ENCODE measurements at places on chromosomes 4 and X.

- no peak for DNase-seq
Measured at GRCh38 chrX:4754878-4755604, 1041.6 kb upstream of the PRKX start.

- DNase-seq = peak; percentile 1
Measured at GRCh38 chr4:98181809-98182208, 38.5 kb upstream of the STPG2 start.

DNA sequence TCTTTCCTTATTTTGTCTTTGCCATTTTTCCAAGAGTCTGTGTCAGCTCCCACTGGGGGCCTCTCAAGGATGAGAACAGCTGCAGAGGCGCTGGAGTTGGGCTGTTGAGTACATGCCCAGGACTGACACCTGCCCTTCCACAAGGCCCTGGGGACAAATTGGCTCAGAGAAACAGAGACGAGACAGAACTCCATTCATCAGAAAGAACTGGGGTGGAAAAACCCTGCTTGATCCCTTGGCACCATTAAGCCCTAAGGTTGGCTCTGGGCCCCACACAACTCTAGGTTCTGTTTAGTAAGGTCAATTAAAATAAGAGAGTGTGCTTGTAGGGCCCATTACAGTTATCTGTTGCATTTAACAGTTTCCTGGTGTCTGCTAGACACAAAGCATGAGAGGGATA lies 63.6 kb downstream of the DCX start:
- no peak for DNase-seq

GRCh38 chrX:69150281-69150960 lies 14.8 kb downstream of the PJA1 start:
- peak; percentile 18 for DNase-seq

- no peak for DNase-seq
Measured at GRCh38 chrX:38692961-38693360, 108.3 kb upstream of the MID1IP1 start.

DNA sequence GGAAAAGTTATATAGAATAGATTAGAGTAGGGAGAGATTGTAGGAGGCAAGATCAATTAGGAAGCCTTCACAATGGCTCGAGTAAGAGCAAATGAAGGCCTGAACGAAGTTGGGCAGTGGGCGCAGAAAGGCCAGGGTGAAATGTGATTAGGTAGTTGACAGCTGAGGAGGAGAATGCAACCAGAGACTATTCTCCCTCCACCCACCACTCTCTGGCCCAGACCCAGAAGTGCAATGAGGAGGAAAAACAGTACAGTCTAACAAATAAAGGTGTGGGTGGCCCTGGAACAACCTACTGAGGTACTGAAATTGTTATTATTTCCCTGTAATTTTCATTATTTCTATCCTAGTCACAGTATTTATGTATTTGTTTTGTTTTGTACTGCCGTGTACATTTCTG lies 176.7 kb downstream of the SLC39A8 start:
- no peak for DNase-seq

GRCh38 chrX:54452920-54453319 lies 12.7 kb downstream of the TSR2 start:
- peak; percentile 45 for DNase-seq

- no peak for DNase-seq
Measured at GRCh38 chr4:2251795-2252529, 9.9 kb downstream of the MXD4 start.

DNA sequence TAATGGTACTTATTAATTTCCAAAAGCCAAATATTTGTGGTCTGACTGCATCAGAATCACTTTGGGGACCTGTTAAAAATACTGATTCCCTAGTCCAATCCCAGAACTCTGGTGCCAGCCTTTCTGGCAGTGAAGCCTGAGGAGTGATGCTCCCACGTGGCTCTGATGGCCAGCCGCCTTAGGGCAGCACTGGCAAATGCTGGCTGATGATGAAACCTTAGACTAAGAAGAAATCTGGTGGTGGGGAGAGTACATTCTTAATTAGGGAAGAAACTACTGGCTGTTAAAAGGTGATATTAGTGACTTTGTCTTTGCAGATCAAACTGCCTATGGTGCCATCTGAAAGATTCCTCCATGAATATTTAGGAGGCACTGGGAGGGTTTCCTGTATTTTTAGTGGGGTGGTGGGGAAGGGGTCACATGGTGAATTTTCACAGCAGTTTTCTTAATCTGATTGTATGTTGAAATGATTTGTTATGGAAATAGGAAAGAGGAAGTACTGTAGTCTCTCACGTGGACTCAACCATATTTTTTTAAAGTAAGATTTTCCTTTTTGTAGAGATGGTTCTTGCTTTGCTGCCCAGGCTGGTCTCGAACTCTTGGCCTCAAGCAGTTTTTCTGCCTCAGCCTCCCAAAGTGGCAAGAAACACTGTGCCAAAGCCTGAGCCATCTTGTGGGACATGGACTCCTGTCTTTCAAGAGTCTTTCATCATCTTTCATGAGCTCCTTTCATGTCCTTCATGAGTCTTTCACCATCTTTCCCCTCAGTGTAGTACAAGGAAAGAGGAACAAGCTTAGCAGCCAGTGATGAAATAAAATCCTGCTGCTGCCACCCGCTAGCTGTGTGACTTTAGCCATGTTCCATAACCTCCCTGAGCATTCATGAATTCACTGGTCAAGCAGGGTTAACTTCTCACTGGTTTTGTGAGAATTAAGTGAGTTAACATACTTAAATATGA lies 90.8 kb downstream of the ZNF330 start:
- no peak for DNase-seq

- no peak for DNase-seq
Measured at GRCh38 chr4:27057053-27057452, 196.4 kb downstream of the STIM2 start.

GRCh38 chrX:80511969-80512760 lies 91.9 kb downstream of the TENT5D start:
- DNase-seq = no peak

DNA sequence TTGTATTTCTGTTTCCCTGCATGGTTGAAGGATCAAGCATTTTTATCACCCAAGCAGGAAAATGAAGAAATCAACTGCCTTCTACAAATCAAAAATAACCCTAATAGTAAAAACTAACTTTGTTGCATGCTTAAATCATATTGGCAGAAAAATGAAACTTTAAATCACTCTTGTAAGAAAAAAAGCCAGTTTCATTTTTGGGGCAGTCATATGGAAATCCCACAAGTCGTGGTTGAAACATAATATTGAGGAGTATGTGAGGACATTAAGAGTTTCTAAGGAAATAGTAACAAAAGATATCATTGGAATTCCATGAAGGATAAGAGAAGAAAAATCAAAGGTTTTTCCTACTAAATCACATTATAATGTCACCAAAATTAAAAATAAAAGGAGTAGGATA lies 8.4 kb downstream of the TEC start:
- no peak for DNase-seq

GRCh38 chrX:16646366-16647138 lies 3.4 kb upstream of the S100G start:
- DNase-seq = no peak

DNA sequence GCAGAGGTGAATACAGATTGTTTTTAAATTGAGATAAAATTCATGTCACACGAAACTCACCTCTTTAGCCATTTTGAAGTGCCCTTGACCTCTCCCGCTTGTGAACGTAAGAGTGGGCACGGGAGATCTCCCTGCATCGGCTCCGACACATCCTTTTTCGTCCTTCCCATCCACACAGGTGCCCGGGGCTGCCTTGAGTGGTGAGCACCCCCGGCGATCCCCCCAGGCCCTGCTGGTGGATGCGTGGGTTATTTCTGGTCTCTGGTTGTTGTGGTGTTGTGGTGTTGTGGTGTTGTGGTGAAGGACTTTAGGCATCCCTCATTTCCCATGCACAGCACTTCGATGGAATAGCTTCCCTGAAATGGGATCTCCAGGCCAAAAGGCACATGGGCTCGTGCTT lies 46.1 kb downstream of the PSAPL1 start:
- DNase-seq = no peak

- no peak for DNase-seq
Measured at GRCh38 chr4:57080781-57081650, 29.2 kb downstream of the IGFBP7 start.

GRCh38 chr4:118390121-118390520 lies 37.3 kb upstream of the PRSS12 start:
- DNase-seq = no peak

GRCh38 chr4:27692158-27692557 lies 831.5 kb downstream of the STIM2 start:
- DNase-seq = peak; percentile 27

DNA sequence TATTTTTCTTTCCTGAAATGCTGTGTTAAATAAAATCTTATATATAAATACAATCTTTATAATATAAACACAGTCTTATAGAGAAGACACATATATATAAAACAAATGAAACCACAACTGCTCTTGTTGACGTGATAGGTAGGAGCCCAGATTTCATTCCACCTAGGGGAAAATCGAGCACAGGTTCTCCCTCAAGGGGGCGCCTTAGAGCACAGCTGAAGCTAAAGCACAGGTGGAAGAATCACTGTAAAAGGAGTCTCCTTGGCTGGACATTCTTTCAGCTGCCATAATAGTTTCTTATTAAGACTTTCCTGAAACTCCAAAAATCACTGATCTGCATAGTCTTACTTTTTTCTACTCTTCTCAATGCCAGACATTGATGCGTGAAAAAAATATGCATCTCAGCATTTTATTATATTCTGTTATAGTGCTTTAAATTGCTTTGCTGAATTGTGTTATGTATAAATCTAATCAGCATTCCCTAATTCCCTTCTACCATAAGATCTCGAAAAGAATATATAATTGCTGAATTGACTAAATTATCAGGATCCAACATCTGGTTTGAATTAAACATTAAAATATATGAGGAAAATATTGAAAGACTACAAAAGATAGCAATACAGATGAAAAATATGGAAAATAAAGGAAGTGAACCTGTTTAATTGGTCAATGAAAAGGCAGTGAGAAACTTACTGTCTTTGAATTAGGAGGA lies 25.5 kb upstream of the RXFP1 start:
- DNase-seq = peak; percentile 1

GRCh38 chrX:32185160-32185559 lies 1026.2 kb downstream of the DMD start:
- no peak for DNase-seq

DNA sequence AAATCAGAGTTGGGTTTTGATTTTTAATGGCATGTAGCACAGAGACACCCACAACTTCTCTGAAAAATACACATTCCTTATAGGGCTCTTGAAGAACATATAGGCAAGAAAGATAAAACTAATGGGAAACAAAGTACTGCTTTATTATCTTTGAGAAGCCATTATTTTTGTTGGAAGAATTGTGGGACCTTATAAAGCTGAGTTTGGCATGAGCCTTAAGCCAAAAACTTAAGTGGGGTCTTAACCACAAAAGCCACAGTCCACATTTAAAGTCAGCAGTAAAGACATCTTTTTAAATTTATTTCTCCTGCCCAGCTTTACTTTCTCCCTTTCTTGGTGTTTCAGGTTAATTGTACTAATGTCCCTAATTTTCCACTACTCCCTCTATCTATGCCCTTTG lies 1297.3 kb downstream of the C4orf33 start:
- DNase-seq = no peak

Data from A549 (cell line).